ENCODE measurements at places on chromosomes 7 and 10.
A peak's percentile ranks its signal among the peaks of the same experiment; 100 is the strongest.

DNA sequence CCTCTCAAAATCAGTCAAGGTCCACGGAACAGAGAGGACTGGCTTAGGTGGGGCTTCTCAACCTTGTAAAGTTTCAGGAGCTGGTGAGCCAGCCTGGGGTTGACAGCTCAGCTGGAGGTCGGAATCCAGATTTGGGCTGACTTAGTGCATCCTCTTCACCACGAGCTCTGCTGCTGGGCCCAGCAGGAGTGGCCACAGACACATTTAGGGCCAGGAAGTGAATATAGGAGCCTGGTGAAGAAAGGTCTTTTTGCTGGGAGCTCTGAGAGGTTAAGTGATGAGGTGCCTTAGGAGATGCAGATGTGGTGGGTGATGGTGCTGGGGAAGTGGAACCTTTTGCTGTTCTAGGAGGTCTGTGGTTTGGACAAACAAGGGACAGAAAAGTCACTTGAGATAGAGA is 39.3 kb upstream of the MMD2 start:
- DNase-seq, result no peak

GRCh38 chr7:159032322-159032721 is 112.3 kb downstream of the VIPR2 start:
- no peak for DNase-seq

DNA sequence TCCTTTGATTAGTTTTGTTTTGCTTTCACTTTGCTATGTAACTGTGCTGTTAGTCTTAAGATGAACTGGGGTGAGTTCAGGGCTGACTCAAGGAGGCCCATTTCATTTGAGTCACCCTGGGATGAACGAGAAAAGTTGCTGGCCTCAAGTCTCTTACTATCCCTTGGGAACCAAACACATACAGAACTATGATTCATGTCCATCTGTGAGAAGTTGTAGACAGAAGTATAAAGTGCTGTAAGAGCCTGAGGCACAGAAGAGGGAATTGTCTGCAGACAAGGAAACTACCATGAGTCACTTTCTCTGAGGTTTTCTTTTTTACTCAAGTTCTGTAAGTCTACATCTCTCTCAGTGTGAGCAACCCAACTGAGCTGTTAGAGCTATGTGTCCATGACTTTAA is 179.8 kb upstream of the CSTF2T start:
- no peak for DNase-seq

DNA sequence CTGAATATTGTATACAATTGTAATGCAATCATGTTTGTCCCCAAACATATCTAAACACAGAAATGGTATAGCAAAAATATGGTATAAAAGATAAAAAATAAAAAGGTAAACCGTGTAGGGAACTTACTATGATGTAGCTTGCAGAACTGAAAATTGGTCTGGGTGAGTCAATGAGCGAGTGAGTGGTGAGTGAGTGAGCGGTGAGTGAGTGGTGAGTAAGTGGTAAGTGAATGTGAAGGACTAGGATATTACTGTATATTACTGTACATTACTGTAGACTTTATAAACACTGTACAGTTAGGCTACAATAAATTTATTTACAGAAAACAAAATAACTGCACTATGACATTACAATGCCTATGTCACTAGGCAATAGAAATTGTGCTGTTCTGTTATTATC is 1163.2 kb upstream of the SORCS1 start:
- DNase-seq, result no peak

DNA sequence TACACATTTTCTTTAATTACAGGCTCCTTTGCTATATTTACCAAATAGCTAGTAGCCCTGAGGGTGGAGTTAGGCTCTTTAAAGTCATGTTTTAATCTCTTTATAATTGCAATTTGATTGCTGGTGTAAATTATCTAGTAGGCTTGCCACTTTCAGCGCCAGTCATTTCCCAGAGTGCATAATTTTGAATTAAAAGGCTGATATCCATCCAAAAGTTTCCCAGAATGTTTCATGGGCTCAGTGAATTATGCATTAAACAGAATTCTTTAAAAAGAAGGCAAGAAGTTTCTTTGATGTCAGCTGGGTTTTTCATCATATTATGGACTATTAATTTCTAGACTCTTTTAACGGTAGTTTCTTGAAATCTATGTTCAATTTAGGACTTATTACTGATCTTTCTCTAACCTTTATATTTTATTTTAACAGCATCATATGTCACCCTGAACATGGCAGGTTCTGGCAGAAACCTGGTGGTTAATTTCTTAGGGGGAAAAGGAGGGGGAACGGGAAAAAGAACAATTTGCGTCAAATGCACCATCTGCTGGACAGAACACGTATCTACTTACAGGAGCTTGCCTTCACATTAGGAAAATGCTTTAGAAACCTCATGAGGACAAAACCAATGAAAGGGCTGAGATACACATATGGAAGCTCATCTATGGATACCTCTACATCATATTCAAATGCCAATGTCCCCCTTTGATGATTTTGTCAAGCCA is 171.1 kb downstream of the GRM3 start:
- DNase-seq, result no peak

- DNase-seq, result peak; percentile 28
Measured at GRCh38 chr7:98178321-98178720, 32.9 kb upstream of the BHLHA15 start.

GRCh38 chr7:1700086-1700485 is 30.0 kb downstream of the ELFN1 start:
- no peak for DNase-seq

DNA sequence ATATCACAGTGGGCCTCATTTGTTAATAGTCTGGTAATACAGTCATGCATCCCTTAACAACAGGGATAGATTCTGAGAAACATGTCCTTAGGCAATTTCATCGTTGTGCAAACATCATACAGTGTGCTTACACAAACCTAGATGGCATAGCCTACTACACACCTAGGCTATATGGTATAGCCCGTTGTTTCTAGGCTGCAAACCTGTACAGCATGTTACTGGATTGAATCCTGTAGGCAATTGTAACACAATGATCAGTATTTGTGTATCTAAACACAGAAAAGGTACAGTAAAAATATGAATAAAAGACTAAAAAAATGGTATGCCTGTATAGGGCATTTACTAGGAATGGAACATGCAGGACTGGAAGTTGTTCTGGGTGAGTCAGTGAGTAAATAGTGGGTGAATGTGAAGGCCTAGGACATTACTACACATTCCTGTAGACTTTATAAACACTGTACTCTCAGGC is 12.0 kb upstream of the RHOBTB1 start:
- DNase-seq, result no peak

DNA sequence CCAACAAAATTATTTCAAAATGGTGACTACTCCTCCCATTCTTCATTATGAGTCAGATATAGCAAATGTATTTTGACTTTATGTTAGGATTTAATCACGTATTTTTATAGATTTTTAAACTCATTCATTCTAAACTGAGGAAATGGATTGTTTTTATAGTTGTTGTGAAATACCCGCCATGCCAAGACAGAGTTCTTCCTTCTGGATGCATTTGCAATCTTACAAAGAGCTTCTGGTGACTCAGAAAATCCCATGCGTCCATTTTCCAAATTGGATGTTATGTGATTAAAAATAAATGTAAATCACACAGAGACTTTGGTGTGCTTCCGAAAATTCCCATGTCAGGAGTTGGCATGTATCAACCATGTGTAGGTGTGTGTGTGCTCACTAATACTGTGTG is 179.3 kb downstream of the TRIL start:
- DNase-seq, result no peak

DNA sequence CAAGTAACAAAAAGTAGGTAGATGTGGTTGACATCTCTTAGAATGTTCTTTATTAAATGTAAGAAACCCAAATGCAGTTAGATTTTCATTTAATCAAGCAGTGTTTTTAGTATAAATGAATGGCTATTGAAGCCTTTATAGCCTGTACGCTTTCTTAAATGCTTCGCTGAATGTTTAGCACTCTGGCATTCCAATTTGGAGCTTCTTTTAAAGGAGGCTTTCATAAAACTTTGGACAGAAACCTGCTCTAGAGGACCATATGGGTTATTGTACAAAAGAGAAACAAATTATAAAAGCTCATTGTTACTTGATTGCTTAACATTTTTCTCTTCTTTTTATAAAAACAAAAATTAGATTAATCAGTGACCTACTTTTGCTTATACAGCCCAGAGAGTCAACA is 59.5 kb downstream of the KCND2 start:
- DNase-seq, result no peak

DNA sequence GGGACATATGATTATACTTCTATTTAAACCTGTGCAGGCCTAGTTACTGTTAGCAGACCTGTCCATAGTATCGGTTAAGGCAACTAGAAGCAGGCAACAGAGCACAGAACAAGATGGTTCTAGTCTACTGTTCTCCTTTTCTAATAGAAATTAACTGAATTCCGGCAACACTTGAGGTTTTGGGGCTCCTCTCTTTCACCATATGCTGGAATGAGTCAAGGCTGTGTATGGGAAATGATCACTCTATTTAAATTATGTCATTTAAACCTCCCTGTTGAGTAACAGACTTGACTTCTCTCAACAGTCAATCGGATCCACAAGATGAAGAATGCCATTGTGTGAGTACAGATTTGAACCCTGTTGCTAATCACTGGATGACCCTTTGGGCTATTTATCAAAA is 6.2 kb upstream of the OTUD1 start:
- DNase-seq, result no peak

DNA sequence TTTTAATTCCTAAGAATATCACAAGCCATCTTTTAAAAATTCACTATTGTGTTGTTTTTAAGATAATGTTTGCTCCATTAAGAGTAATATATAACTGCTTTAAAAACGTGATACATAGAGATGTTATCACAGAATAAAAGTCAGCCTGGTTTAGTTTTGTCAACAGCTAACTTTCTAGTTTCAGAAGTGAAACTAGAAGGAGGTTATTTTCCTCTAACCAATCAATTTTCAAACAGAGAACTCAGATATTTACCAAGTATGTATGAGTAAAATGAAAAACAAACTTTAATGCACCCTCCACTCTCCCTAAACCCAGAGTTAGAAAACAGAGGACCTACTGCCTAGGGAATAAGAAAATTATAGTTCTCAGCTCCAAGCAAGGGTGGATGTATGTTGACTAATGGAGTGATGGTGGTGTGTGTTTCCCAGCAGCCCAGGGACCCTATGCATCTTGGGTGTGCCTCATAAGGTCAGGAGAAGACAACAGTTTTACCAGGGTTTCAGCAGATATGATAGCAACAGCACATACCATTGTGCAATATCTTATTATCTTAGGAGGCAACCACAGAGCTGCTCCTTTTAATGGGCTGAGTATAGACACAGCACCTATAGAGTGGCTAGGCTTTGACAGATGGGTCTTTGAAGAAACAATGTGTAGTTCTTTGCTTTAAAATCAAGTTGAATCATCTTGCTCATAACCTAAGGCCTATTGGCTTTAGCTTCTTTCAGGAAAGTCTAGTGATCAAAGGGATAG is 58.4 kb downstream of the PTPRZ1 start:
- no peak for DNase-seq

GRCh38 chr7:79452032-79452494 is 1.4 kb downstream of the MAGI2 start:
- peak; percentile 66 for DNase-seq

DNA sequence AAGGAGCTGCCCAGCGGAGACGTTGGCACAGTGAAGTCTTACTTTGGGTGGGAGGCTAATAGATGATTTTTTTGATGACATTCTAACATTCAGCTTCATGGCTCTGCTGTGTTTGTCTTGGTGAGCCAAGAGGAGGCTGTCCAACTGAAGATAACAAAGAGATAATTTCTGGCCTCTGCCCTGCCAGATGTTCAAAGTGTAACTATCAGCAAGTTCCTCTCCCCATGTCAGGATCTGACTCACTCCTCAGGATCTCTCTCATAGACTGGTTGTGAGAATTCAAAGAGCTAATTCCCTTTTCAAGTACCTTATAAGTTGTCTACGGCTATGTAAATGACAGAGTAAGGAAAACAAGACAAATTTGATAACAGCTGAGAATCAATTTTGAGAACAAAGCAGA is 1340.9 kb downstream of the XPNPEP1 start:
- no peak for DNase-seq

DNA sequence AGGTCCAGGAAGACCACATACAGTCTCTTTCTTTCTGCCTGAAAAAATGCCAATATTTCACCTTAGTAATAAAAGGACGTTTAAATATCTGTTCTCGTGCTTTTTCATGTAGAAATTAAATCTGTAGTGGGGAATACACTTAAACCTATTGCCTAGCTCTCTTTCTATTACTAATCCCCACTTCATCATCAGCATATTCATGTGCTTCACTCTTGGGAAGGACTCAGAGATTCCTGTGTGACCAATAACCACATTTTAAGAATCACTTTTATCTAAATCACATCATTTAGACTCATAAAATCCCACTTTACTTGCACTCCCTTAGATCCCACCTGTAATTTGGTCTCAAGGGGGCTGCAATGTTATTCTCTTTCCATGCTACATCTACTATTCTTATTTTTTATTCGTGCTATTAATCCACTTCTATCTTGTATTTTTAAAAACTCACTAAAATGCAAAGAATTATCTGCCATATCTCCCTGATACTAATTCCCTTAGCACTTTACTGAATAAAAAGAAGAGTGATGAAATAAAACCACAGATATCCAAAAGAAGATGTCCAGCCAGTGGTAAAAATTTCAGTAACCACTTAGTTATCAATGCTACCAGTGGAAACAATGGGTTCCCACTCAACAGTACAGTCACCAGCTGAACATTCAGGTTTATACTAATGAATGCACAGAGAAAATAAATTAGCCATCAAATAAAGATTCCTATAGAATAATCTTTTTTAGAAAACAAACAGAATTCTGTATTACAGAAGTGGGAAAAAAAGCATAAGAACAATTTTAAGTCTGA is 102.1 kb downstream of the PPP1R17 start:
- no peak for DNase-seq

GRCh38 chr10:59770689-59771088 is 17.4 kb upstream of the MRLN start:
- no peak for DNase-seq

DNA sequence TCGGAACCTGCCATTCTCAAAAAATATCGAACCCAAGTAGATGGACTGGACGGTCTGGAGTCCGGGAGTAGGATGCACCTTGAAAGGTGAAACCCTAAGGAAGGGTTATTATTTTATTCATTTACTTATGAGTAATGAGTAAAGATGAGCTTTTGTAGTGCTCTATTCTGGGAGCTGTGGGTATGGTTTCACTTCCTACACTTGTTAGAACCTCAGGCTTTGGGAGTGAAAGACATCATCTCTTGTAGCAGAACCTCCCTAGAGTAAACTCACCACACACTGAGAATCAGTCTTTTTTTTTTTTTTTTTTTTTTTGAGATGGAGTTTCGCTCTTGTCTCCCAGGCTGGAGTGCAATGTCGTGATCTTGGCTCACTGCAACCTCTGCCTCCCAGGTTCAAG is 389.4 kb upstream of the AUTS2 start:
- no peak for DNase-seq

- DNase-seq, result no peak
Measured at GRCh38 chr7:13731643-13732042, 257.8 kb downstream of the ETV1 start.
